ENCODE measurements at places on chromosomes 16 and 17.

GRCh38 chr17:82495844-82496528 is 23.5 kb upstream of the FOXK2 start:
- no peak for DNase-seq

GRCh38 chr16:86138121-86139085 is 239.4 kb downstream of the IRF8 start:
- DNase-seq = no peak

DNA sequence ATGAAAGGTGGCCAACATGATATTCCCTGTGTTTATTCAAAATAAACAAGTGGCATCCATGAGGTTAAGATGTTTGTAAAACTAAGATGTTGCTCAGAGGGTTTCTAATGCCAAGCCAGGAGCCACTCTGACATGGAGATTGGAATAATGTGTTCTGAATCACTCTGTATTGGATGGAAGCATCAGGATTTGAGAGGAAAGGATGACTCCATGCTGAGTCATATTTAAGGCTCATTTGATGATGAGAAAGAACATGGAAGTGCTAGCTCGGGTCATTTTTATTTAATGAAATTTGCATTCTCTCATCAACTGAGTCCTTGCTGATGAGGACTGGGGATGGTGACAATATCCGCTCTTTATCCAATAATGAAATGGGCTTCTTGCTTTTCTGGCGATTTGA is 6.2 kb downstream of the VAT1L start:
- DNase-seq = no peak

GRCh38 chr17:4509401-4509800 is 10.7 kb downstream of the SPNS2 start:
- DNase-seq = peak; percentile 35

GRCh38 chr16:50390914-50391716 is 22.3 kb upstream of the BRD7 start:
- DNase-seq = no peak

Data from inflammatory macrophage (primary cell).